ENCODE measurements at places on chromosomes 3 and 15. TPM values are rescaled to one million over a fixed set of nuclear protein-coding genes. Genes with fewer than 3 reads are reported as not detected.

DNA sequence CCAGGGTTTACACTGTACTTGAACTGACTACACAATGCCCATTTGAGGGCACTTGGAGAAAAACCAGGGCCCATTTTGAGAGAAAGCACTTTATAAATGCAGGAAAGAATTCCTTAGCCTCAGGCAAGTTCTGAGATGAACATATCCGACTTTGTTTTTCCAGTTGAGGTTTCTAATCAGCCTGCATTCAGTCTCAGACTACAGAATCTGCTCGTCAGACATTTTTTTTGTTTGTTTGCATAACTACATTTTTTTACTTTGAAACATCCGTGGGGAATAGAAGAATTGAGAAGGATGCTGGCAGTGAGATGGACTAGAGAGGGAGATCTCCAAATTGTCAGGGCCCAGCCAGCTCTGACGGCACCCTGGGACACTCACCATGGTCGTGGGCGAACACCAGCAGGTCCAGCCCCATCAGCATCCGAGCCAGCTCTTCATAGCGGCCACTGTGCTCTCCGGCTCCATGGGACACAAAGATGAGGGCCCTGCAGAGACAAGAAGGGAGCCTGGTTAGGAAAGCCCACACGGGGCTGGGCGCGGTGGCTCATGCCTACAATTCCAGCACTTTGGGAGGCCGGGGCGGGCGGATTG, 40.8 kb downstream of the MGLL start:
- DNase-seq: no peak

GRCh38 chr15:35784745-35785144, 238.8 kb upstream of the DPH6 start:
- DNase-seq: no peak

- no peak for DNase-seq
These were observed 66.2 kb downstream of the ST3GAL6 start for GRCh38 chr3:98829246-98829832.

GRCh38 chr15:67185621-67186225, 68.7 kb downstream of the AAGAB start:
- no peak for DNase-seq

The SPATA12 gene
- 0.17 TPM for total RNA-seq

The C3orf70 gene
- total RNA-seq: 2.6 TPM

The OIP5 gene
- 3.6 TPM for total RNA-seq
